ENCODE measurements at places on chromosomes 1 and 21.

GRCh38 chr1:176515310-176515709, 52.3 kb downstream of the PAPPA2 start:
- DNase-seq = no peak

GRCh38 chr1:234169161-234169849, 204.0 kb upstream of the COA6 start:
- no peak for DNase-seq

DNA sequence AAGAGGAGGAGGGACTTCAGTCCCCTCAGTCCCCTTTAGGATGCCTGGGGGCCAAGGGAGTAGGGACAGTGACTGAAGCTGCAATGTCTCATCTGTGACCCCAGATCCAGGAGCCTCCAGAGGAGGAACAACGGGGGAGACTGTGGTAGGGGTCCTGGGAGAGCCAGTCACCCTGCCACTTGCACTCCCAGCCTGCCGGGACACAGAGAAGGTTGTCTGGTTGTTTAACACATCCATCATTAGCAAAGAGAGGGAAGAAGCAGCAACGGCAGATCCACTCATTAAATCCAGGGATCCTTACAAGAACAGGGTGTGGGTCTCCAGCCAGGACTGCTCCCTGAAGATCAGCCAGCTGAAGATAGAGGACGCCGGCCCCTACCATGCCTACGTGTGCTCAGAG, 18.3 kb downstream of the LY9 start:
- no peak for DNase-seq

DNA sequence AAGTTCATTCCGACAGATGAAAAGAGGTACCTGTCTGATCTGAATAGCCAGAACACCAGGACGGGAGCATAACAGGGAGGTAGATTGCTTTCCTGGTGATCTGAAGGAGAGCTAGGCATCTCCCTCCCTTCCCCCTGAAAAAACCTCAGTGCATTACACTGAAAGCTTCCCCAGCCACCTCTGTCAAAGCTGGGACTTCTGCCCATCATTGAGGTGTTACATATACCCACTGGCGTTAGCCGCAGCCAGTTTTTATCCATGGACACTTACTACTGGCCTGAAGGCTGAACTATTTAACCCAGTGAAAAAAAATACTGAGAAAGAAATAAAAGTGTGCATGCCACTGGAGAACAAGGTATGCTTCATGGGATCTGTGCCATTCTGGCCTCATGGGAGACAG, 568.3 kb upstream of the ADAMTS5 start:
- no peak for DNase-seq

DNA sequence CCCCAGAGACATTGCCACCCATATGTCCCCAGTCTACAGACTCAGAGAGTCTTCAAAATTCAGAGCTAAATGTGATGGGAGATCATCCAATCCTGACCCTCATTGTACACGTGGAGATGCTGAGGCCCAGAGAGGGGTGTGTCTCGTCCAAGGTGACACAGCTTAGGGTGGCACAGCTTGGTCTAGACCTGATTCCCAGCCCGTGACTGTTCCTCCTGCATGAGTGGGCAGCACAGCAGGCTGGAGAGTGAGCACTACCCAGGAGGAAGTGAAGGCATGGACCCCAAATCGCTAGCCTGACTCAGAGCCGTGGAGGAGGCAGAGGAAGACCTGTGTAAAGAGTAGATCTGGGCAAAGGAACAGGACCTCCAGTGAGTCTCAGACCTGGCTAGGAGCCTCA, 16.4 kb downstream of the S100A7 start:
- no peak for DNase-seq

DNA sequence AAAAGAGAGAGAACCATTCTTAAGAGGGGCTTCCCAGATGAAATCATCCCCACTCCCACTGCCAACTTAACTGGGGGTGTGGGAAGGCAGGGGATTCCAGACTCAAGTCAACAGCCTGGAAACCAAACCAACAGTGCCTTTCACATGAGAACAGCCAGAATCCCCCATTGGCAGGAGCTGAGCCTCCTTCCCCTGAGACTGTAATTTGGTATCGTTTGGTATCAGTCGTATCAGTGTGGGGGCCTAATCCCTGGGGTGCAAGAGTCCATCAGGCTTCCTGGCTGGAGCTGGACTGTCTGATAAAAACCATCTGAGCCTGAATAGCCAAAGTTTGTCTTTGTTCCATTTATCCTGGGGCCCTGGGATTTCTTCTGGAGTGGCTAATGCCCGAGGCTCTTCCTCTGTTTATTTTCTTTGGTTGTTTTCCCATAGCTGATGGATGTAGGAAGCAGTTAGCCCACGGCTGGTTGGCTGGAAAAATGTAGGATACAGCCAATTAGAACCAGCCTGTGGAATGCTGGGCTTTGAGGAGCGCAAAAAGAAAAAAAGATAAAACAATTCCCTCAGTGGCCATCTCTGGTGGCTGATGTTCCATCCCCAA, 84.6 kb downstream of the LAMC2 start:
- no peak for DNase-seq

- DNase-seq = no peak
These were observed 186.5 kb upstream of the CTTNBP2NL start for GRCh38 chr1:112209493-112209892.

- no peak for DNase-seq
These were observed 22.5 kb downstream of the CEP350 start for GRCh38 chr1:179976970-179977651.

DNA sequence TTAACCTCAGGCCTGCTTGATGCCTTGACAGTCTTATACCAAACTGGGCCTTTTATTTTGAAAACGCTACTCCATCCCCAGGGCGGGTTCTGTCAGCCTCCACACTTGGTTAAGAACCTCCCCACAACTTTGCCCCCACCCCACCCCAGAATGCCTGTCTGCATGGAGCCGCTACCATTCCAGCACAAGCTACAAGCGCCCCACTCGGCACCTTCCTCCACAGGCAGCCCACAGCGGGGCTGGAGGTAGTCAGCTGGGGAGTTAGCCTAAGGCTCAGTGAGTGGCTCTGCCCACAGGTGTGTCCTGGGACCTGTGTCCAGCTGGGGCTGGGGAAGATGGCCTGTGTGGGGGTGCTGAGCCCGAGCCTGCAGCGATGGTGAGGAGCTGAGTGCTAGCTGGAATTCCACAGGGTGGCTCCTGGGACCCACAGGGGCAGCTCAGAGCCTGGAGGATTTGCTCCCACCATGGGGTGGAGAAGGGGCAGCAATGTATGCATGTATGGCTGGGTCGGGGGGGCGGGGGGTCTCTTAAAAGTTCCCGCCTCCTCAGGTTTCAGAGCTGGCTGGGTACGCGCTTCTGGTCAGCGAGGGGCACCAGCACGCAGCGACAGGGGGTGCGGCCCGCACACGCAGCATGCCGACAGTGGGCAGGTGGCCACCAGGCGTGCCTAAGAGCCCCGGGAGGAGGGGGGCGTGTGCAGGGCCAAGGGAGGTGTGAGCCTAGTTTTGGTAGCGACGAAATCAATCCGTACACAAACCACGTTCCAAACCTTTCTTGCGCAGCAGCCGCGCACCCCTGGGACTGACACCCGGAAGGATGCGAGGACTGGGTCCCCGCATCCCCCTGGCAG, 917 bp downstream of the ETNK2 start:
- no peak for DNase-seq

DNA sequence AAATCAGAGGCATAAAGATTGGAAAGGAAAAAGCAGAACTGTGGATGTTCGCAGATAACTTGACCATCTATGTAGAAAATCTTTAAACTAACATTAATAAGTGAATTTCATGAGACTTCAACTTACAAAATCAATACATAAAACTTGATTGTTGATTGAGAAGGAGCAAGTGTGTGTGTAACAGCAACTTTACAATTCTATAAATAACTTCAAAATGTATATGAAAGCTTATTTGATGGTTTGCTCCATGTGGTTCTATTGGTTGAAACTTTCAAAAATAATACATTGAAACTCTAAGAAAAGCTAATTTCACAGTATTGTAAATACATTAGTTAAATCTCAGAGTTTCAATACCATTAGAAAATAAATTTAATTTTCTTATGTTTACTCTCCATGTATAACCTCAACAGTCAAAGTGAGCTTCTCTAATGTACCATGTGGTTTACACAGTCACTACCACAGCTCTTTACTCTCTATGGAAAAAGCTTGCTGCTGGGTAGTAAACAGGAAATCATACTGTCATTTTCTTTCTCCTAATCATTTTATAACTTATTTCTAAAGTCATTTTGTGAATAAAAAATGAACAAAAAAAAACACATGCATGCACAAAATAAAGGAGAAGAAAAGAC, 12.0 kb downstream of the AKT3 start:
- no peak for DNase-seq

DNA sequence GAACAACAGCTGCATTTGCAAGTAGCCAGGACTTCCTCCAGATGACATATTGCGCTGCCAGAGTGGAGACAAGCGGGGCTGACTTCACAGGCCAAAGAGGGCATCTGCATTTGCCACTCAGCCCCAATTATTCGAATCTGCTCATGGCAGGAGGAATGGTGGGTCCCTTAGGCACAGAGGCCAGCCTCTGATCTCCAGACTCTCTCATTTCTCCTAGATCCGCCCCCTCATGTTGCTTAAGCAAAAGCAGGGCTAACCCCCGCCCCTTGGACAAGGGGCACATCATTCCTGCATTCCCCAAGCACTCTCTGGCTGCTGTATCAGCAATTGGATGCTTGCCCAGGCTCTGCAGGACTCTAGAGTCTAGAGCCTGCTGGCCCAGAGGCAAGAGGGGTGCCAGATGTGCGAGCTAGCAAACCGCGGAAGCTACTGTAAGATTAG, 262.4 kb downstream of the ST6GALNAC3 start:
- no peak for DNase-seq

GRCh38 chr1:21853131-21853427, 41.0 kb downstream of the LDLRAD2 start:
- no peak for DNase-seq

DNA sequence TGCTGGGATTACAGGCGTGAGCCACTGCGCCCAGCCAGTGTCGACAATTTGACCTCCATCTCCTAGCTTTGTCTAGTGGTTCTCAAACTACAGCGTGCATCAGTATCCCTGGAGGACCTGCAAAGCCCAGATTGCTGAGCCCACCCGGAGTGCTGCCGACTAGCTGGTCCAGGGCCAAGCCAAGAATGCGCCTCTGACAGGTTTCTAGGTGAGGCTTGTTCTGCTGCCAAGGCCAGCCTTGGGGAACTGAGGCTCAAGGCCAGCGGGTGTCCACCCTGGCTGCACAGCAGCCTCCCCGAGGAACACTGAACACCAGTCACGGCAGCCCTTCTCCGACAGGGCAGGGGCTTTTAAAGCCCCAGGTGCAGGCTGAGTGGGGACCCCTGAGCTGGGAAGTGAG, 9.8 kb upstream of the PTTG1IP start:
- DNase-seq = no peak

- no peak for DNase-seq
These were observed 664.4 kb downstream of the MATN1 start for GRCh38 chr1:30058970-30059369.

- no peak for DNase-seq
These were observed 40.4 kb downstream of the PHC2 start for GRCh38 chr1:33390542-33390941.

GRCh38 chr1:169196581-169196980, 90.1 kb downstream of the ATP1B1 start:
- DNase-seq = no peak

Data from T-helper 1 cell (primary cell).